ENCODE measurements at places on chromosomes 3 and 15.

DNA sequence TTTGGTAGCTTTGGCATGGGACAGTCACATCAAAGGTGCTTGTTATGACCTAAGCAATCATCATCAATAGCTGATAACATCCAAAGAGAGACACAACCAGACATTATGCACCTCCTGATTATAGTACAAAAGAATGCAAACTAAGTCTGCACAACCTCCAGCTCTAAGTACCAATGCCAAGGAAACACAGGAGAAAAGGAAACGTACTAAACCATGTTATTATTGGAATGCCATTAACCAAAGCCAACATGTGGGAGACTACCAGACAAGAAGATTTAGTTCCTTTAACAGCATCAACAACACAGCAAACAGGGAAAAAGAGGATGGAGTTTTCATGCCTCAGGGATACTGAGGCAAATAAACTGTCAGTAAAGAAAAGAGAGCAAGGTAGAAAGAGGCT lies 61.4 kb downstream of the CD47 start:
- no peak for DNase-seq

DNA sequence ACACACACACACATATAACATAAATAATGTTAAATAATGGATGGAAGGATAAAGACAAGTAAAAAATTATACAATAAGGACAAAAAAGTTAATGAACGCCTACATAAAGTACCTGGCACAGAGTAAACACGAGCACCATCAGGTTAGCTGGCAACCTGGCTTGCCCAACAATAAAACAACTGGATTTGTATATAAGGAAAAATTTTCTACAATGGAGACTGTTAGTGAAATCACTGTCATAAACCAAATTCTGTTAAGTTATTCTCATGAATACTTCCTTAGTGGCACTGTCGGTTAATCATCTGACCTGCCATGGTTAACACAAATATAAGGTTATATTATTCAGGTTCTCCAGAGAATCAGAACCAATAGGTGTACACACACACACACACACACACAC lies 54.8 kb downstream of the DPH6 start:
- no peak for DNase-seq

GRCh38 chr3:195729476-195730251 lies 8.9 kb downstream of the MUC20 start:
- DNase-seq = no peak

DNA sequence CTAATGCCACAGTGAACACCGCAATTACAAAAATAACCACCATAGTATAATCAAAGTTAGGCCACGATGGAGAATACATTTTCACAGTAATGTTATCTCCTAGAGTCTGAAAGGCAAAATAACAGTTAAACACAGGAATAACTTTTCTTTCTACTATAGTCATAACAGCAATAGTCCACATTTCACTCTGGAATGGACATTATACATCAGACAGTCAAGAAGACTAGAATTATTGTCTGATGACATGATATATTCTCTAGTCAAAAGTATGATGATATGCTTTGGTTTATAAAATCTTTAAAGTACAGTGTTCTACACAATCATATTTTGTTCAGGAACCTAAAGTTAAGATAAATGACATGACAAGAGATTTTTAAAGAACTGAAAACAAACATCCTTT lies 18.0 kb downstream of the SPPL2A start:
- DNase-seq = no peak

- no peak for DNase-seq
Measured at GRCh38 chr3:55708921-55709320, 221.8 kb upstream of the WNT5A start.

DNA sequence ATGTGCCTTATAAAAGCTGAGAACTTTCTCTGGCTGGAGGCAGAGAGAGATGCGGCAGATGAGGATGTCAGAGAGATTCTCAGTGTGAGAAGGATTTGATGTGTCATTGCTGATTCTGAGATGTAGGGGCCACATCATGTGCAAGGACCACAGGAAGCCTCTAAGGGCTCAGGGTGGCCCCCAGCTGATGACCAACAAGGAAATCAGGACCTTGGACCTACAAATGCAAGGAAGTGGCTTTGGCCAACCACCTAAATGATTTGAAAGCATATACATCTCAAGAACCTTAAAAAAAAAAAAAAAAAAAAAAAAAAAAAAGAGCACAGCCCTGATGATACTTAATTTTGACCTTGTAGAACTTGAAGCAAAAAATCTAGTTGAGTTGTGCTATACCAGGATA lies 282.4 kb downstream of the ERC2 start:
- no peak for DNase-seq

DNA sequence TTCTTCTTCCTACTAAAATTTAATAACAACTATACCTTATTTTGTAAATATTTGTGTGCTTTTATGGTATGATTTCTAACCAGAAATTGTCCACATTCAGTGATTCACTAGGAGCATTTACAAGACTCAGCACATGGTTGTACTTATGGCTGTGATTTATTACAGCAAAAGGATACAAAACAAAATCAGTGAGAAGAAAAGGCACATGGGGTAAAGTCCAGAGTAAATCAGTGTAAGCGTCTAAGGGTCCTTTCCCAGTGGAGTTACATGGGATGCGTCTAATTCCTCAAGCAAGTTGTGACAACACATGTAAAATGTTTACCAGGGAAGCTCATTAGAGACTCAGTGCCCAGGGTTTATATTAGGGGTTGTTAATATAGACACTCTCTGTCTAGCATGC lies 31.1 kb downstream of the RNF13 start:
- no peak for DNase-seq

DNA sequence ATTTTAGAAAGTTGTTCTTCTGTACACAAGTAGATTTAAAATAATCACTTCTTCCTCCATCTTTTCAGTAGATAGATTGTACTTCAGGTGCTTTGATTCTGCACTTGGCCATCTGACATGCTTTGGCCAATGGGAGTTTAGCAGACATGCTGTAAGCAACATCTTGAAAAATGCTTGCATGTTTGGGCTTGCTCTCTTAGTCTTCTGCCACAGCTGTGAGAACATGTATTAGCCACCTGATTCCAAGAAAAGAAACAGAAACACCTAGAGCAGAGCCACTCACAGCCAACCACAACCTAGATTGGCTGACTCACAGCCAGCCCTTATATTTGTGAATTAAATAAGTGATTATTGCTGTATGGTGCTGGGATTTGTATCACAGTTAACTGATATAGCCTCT lies 70.2 kb upstream of the GADL1 start:
- peak; percentile 34 for DNase-seq

GRCh38 chr15:71294251-71294910 lies 179.1 kb downstream of the THSD4 start:
- DNase-seq = no peak

GRCh38 chr3:9915254-9916141 lies 1.4 kb upstream of the IL17RC start:
- DNase-seq = no peak

- DNase-seq = no peak
Measured at GRCh38 chr15:68411343-68411675, 20.7 kb downstream of the ITGA11 start.

DNA sequence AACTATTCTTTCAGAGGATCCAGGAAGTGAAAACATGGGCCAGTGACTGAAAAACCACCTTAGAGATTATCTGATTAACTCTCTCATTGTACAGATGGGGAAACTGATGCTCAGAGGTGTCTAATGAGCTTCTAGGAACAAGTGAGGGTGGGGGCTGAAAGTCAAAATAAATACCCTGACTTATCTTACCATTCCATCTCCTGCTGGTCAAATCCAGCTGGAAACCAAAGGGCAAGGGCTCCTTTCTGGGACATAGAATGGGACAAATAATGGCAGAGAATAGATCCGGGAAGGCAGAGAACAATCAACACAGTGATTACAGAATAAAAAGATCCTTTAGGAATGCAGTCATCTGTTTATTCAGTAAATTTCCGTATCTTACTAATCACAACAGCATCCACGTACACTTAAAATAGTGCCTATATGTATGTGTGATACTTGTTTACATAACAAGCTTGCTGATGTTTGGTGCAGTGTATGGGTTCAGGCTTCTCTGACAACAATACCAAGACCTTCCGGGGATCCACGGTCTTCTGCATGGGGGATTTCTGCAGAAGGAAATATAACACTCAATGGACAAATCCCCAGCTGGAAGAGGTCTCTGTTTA lies 173.2 kb downstream of the THSD4 start:
- DNase-seq = no peak

GRCh38 chr3:45677033-45677446 lies 12.2 kb upstream of the SACM1L start:
- peak; percentile 67 for DNase-seq

GRCh38 chr3:150737874-150738679 lies 24.9 kb downstream of the SIAH2 start:
- peak; percentile 72 for DNase-seq

DNA sequence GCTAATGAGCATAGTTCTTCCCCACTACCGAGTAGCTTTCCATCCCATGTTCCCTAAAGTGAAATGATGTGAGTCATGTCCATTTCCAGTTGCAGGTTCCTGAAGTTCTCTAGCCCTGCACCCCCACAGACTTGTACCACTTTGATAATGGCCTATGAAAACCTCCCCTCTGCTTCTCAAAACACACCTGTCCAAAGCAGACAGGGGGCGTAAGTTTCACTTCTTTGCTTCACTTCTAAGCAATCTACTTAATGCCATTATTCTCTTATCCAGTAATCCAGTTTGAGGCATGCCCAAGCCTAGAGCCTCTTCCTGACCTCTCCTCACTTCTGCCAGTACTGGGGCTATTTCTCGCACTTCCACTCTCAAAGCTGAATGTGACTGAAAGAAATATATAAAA lies 305.1 kb downstream of the IGSF11 start:
- DNase-seq = no peak

DNA sequence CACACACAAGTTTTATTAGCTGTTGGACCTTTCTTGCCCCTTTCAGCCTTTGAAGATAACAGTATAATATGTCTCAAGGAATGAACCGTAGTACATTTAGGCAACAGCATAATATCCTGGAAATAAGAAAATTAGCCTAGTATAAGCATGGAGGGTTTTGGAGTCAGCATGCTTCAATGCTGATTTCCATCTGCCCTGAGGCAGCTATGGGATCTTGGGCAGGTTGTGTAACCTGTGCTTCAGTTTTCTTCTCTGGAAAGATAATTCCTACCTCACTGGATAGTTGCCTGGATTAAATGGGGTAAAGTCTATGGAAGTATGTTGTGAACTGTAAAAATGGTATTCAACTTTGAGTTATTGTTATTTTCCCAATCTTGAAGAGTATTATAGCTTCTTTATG lies 1.6 kb downstream of the DHX30 start:
- DNase-seq = no peak

GRCh38 chr3:128568602-128569490 lies 75.8 kb upstream of the GATA2 start:
- DNase-seq = no peak

- DNase-seq = no peak
Measured at GRCh38 chr3:141091426-141091825, 40.3 kb downstream of the SPSB4 start.

DNA sequence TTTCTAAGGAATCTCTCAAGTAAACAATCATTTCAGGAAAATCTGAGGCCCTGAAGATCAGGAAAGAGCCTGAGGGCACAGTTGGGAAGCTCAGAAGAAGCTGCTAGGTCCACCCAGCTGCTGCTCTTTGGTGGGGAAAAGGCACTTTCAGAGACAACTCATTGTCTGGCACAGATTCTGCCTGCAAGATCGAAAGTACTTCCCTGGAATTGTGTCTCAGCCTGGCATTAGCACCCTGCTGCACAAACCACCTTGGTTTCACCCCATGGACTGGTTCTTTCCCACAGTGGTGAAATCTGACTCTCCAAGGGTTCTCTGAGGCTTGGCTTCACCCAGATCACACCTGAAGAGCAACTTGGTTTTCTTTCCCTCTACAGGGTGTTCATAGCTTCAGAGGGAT lies 18.7 kb downstream of the THRB start:
- DNase-seq = no peak

- DNase-seq = no peak
Measured at GRCh38 chr3:171602072-171602471, 141.9 kb upstream of the TNIK start.

GRCh38 chr3:171984883-171985282 lies 54.5 kb upstream of the FNDC3B start:
- DNase-seq = no peak

DNA sequence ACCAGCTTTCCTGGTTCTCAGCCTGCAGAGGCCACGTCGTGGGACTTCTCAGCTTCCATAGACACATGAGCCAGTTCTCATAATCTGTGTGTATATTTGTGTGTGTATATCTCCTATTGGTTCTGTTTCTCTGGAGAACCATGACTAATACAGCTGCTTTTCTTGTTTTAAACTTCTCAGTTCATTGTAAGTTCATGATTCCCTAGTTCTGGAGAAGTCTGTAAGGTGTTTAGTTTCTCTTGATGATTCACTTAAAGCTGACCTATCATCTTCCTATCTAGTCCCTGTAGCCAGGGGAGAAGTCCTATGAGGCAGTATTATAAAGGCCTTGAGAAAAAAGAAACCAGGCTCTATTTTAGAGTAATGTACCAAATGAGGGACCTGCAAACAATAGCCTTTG lies 147.7 kb downstream of the RYR3 start:
- DNase-seq = peak; percentile 54

GRCh38 chr3:49602877-49603411 lies 48.7 kb downstream of the BSN start:
- DNase-seq = peak; percentile 32

GRCh38 chr15:77986891-77987764 lies 90.4 kb downstream of the TBC1D2B start:
- no peak for DNase-seq

DNA sequence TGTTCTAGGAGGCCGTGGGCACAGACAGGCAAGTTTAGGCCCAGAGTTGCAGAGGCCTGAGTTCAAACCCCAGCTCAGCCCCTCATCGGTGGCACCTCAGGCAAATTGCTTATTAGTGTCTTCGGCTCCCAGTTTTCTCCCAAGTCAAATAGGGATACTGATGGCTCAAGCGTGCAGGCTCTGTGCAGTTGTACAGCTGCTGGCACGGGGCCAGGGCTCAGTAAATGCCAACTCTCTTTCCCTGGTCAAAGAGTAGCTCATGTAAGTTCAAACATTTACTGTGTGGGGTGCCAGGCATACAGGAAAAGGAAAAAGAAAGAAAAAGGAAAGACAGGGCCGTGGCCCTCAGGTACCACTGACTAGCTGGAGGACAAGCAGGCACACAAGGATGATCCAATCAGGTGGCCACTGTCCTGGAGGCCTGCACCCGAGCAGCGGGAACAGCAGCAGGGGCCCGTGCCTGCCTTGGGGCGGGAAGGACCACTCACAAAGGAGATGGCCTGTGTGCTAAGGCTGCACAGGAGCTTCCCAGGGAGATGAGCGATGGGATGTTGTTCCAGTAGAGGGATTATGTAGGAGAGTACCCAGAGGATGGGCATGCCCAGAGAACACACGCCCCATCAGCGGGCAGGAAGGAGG lies 70.8 kb downstream of the TBC1D2B start:
- DNase-seq = no peak

GRCh38 chr3:179179256-179179655 lies 31.1 kb downstream of the PIK3CA start:
- DNase-seq = no peak

DNA sequence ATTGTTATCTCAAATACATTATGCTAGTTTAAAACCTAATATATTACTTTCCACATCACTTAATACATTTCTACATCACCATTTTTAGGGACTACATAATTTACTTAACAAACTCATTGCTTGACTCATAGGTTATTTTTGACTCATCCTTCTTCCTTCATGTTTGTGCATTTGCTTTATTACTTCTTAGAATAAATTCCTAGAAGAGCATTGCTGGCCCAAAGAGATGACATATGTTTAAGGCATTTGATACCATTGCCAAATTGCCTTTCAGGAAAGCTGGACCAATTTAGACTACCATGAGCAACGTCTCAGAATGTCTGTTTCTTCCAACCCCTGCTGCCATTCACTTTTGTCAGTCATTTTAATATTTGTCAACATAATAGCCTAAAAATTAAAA lies 905.8 kb downstream of the IGSF11 start:
- DNase-seq = peak; percentile 56

All from RWPE1 (cell line).